ENCODE measurements at places on chromosomes 1 and 21.

GRCh38 chr1:207856276-207857023 is 54.5 kb downstream of the CD34 start:
- DNase-seq = no peak

GRCh38 chr1:157993147-157993917 is at the start of gene KIRREL1:
Gene KIRREL1, plus strand, starts transcription at chr1:157993645. Its CDS starts 32 bp downstream, at chr1:157993677.
- no peak for DNase-seq

DNA sequence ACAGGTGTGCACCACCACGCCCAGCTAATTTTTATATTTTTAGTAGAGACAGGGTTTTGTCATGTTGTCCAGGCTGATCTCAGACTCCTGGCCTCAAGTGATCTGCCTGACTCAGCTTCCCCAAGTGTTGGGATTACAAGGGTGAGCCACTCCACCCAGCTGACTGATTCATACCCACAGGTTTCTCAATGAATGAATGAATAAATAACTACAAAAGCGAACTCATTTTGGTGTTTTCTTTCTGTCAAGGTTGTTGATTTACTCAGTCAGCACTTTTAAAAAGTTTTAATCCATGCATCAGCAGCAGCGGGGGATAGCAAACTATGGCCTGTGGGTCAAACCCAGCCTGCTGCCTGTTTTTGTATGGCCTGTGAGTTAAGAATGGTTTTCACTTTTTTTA is 217.5 kb downstream of the FAF1 start:
- DNase-seq = no peak

DNA sequence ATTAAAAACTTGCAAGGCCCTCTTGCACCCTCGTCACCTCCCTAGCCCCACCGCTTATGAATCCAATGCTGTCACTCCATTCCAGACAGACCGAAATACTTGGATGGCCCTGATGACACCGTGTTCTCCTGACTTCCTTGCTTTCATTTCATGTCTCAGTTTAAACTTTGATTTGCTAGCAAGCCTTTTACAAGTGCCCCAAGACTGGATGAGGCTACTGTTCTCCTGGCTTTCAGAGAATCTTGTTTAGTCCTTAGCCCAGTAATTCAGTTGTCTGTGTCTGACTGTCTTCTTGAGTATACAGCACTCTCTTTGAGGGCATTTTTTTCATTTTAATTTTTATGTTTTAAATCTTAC is 824 bp upstream of the IFI44L start:
- no peak for DNase-seq

DNA sequence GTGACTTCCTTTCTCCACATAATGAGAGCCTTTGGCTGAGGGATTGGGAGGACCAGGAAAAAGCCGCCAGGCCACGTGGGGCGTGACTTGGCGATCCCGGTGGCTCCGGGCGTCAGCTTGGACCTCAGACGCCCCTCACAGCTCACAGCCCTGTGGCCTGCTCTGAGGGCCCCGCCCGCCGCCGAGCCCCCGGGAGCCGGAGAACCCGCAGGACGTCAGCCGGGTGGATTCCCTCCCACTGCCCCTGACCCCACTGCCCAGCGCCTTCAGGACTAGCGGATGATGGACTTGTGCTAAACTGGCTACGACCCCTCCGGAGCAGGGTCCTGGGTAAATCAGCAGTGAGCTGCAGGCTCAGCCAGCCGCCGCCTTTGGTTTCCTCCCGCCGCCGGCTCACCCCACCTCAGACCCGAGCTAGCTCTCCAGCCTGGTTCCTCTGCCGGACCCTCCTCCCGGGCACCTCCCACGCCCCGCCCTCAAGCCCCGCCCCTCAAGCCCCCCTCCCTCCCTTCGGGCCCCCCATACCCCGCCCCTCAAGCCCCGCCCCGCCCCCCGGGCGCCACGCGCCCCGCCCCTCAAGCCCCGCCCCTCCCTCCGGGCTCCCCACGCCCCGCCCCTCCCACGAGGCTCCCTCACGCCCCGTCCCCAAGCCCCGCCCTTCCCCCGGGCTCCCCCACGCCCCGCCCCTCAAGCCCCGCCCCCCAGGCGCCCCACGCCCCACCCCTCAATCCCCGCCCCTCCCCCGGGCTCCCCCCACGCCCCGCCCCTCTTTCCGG is 10.0 kb upstream of the FAAP20 start:
- peak; percentile 66 for DNase-seq

GRCh38 chr1:221923929-221924598 is 182.2 kb upstream of the DUSP10 start:
- DNase-seq = no peak
